Stimulated activated CD4-positive, alpha-beta T cell treated with anti-CD3 and anti-CD28 coated beads, Interleukin-15, amount 100 ng/mL, for 1 hour (primary cell): ENCODE measurements at places on chromosomes 5 and 9.

GRCh38 chr5:92749943-92750342, 831.1 kb downstream of the NR2F1-AS1 start:
- no peak for DNase-seq

DNA sequence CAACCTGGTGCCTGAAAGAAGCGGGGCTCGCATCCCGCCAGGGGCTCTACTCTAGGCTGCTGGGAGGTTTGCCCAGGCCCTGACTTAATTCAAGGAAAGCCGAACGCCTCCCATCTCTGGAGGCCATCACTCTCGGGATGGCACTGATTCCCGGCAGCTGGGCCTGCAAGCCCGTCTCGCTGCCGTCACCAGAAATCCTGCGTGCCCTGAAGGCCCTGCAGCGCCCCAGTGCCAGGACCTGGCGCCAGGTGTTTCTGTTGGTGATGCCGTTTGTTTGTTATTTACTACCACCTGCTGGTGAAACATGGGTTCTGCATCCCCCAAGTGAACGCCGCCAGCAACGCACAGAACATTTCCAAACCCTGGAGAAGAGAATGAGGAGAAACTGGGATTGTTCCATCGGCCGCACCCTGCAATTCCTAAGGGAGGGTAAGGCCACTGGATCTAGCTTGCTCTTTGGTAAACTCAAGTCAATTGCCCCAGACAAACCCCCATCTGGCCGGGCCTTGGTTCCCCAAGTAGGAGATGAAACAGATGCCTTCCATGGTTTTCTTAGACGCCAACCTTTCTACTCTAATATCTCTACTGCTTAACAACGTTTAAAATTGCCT, 77.9 kb downstream of the AK8 start:
- peak; percentile 35 for DNase-seq

DNA sequence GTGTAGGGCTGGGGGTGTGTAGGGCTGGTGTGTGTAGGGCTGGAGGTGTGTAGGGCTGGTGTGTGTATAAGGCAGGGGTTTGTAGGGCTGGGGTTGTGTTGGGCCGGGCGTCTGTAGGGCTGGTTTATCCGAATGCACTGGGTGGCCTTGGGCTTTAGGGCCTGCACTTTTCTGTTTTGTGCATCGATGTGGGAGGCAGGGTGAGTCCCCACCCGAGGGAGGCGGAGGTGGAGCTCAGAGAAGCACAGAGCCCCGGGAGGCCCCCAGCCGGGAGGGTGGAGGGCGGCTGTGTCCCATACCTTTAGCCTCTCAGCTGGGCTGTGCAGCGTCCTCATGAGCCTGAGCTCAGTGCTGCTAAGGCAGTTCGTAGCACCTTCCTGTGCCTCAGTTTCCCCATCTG, 13.5 kb downstream of the COL5A1 start:
- DNase-seq: no peak

GRCh38 chr5:96049398-96050272, 88.0 kb upstream of the ELL2 start:
- no peak for DNase-seq

GRCh38 chr5:163586531-163586956, 81.1 kb downstream of the MAT2B start:
- DNase-seq: no peak

GRCh38 chr9:20294046-20294750, 328.1 kb downstream of the MLLT3 start:
- DNase-seq: no peak

- DNase-seq: no peak
Observed at GRCh38 chr5:127439644-127440043, 77.8 kb upstream of the PRRC1 start.

- DNase-seq: no peak
Observed at GRCh38 chr9:14993061-14993800, 83.0 kb upstream of the FREM1 start.

DNA sequence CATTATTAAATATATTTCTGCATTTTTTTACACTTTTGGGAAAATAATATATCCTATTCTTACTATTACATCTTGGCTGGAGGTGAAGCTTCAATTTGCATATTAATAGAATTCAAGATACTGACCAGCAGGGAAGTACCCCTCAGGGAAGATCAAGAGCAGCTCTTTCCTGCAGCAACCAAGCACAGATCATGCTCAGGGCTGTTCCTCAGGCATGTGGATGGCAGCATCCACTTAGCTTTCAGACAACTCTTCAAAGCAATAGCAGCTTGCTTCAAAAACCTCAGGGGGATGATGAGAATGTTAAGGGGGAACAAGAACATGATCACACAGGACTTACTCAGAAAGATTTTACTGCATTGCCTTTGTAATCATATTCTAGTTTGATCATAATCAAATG, 731.8 kb downstream of the SEMA5A start:
- no peak for DNase-seq

GRCh38 chr9:111743275-111743674, 51.5 kb downstream of the SHOC1 start:
- no peak for DNase-seq

- no peak for DNase-seq
Observed at GRCh38 chr5:111731638-111732037, 25.4 kb downstream of the NREP start.

DNA sequence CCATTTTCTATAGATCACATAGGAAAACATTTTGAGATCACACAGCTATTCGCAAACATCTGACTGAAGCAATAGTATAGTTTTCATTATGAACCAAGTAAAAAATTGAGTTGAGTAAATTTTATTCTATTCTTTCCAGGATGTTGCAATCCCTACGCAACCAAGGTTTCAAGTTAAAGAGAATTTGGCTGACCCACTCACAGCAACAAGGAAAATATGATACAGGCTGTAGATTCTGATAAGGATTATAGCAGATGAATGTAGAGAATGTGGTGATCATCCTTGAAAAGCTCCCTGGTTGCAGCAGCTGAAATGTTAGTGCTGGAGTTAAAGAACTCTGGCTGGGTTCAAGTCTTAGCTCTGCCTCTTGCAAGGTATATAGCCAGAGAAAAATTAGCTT, 4.7 kb downstream of the ABCA1 start:
- DNase-seq: no peak

- no peak for DNase-seq
Observed at GRCh38 chr9:21549251-21549765, 67.2 kb upstream of the IFNE start.

- DNase-seq: peak; percentile 32
Observed at GRCh38 chr9:123929177-123929869, 603 bp downstream of the DENND1A start.

DNA sequence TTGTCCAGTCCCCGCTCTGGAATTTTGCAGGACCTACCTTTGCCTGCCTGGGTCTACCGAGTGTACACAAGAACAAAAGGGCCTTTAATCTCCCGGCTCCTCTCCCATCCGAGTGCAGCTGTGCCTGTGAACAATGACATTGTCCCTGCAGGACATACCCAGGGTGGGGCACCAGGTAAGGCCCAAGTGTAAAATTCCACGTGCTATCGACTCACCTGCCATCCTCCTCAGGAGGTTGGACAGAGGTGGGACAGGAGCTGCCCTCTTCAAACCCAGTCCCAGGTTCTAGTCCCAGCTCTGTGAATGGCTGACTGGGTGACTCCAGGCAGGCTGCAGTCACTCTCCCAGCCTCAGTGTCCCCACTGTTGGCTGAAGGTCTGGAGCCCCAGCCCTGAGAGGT, 159.6 kb upstream of the ALDH1B1 start:
- no peak for DNase-seq

GRCh38 chr5:140734354-140734753, 34.1 kb downstream of the ZMAT2 start:
- no peak for DNase-seq

- no peak for DNase-seq
Observed at GRCh38 chr9:108400297-108400696, 455.5 kb downstream of the ACTL7B start.

GRCh38 chr5:146510559-146511125, 5.3 kb downstream of the GPR151 start:
- no peak for DNase-seq

DNA sequence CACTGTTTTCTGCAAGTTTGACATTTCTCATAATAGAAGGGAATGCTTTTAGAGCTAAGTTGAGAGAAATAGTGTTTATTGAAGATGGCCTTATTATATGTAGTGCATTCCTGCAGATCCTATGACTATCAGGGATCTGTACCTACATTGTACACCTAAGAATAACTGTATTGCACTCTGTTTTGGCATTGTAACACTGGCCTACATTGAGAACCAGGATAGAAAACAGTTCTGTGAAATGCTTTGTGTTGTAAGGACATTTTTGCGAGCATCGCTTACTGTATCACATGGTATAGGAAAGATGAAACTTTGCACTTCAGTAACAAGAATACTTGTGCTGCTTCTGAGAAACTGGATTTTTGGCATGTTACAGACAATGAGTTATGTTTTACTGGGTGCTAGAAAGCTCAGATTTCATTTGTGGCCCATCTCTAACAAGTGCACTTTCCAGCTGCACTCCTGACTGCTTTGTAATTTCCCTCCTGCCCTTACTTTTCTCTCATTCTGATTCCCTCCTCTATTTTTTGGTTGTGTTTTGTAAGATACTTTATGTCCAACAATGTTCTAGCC, 30.6 kb downstream of the C9orf85 start:
- DNase-seq: no peak

DNA sequence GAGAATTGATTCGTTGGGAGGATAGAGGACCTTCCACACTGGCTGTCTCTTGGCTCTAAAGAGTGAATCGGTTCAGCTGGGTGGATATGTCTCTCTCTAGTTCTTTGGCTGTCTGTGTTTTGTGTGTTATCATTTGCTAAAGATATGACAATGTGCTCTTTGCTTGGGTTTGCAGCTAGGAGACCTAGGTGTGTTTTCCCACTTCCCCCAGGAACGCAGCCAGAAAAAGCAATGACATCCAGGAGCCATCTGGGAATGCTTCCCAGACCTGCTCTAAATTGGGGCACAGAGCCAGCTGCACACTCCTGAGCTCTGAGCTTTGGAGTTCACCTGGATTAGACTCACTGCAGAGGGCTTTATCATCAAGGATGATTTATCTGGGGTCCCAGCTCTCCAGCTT, 12.8 kb upstream of the PDZD2 start:
- DNase-seq: no peak

DNA sequence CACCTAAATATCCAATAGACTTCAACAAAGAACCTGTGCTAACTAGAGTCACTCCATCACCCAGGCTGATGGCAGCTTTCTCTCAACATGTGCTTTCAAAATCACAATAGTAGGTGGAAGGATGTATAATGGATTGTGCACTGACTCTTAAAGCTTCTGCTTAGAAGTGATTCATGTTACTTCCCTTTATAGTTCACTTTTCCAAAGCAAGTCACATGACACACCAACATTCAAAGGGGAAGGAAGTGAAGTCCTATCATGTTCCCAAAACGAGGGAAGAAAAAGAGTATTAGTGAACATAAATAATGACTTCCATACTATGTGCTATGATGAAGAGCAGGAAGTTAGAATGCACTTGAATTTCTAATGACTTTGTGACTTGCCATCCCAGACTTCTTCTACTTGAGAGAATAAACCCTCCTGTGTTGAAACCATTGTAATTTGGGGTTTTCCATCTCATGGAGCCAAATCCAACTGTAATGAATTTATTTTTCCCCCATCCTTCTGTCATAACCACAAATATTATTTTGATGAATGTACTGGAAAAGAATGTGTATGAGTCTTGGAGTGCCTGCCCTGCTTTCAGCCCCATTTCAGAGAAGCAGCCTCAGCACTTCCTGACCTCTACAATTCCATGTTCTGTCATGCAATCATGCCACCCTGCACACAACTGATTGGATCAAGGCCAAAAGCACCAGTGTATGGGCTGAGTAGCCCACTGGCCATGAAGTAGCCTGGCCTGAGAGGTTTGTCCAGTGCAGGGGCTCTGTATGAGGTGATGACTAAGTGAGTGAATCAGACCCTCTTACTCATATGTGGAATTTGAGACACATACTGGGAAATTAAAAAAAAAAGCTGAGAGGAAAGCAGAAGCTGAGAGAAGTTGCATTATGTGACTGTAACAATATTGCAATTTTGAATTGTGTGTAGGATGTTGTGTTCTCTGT, 525.9 kb upstream of the CLINT1 start:
- no peak for DNase-seq

DNA sequence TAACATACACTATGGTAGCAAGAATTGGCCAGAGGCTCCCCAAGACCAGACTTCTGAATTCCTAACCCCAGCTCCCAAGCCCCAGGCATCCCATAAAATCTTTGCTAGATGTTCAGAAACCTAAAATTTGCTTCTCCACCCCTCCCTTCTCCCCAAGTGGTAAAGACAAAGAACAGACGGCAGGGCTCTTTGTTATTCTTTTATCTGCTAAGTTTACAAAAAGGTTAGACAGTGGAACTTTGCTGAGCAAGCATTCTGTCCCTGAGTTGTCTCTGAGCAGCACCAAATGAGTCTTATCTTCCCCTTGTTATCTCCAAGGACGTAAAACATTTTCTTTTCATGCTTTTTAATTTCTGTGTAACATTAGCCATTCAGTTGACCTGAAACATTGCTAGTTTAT, 30.2 kb downstream of the TJP2 start:
- no peak for DNase-seq

DNA sequence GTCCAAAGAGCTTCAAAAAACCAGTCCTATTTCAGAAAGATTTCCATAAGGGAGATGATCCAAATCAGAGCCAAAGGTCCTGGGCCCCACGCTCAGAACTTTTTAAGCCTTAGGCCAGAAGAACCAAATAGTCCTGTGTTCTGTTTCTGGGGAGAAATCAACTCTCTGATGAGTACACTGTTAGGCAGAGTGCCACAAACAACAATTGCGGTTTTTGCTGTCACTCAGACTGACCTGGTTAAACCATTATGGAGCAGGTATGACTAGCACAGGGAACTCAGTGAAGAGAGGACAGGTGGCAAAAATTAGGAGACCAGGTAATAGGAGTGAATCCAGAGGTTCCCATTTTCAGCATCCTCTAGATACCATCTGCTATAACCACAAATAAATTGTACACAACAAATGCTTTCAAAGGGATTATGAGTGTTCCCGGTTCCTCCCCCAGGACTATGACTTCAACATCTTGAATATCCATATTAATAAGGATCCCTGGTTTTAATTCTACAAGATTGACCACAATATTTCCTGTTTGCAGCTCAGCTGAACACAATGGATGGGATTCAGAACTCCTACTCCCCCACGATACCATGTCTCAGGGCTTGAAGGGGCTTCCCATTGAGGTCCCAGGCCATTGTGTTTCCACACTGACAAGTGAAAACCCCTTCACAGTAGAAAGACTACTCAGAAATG, 52.1 kb upstream of the FREM1 start:
- DNase-seq: no peak

- DNase-seq: no peak
Observed at GRCh38 chr9:124454791-124455443, 4.7 kb downstream of the ADGRD2 start.
